Fibroblast of skin of right quadriceps (primary cell): ENCODE measurements at places on chromosomes 3 and 15.

DNA sequence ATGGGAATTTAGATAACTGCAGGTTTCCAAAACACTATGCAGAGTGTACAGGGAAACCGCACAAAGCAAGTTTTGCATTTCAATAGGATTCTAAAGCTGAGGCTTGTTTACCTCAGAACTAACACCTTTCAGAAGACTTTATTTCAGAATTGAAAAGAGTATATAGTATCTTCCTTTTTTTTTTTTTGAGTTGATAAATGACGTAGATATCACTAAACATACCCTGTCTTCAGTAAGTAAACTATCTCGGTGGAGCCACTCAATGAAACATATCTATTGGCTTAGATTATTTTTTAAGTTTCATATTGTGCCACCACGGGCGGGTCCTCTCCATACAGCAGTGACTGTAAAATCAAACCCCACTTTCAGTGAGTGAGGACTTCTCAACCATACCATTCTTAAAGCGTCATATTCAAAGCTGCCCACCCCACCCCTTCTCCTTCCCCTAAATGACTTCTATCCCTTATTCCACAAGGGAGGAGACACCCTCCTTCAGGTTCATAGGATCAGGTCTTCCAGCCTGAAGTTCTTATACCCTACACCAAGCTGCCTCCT, 2.0 kb upstream of the TBL1XR1 start:
- DNase-seq: no peak

DNA sequence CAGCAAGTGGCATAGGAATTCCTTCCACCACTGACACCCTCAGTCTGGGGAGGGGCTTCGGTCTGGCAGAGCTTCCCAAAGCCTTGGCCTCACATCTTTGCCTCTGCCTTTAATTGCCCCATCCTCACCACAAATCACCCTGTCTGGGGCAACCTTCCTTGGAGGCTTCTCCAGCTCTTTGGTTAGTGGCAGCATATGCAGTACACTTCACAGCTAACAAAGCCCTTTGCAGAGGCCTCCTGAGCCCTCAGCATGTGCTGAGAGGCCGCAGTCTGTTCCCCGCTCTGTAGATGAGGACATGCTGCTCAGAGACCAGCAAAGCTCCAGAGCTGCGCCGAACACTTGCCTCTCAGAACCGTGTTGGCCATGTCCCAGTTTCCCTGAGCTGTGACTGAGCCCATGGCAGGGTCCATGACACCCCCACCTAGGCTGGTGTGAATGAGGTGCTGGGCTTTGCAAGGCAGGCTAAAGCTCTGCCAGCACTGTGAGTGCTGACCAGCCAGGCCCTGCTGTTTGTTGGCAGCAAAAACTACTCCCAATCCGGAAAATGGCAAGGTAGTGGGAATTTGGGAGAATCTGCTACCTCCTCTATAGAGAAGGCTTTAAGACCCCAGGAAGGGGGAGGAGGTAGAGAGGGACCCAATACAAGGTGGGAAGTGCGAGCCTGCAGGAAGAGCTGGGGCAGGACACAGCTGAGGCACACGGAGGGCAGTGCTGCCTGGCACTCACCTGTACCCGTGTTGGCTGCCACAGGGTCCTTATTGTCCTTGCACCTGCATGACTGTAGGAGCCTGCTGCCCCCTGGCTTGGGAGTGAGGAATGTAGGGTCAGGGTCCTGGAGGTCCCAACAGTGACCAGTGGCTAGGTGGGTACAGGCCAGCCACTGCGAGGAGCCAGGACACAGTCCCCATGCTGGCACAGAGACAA, 8.4 kb upstream of the KLF15 start:
- DNase-seq: no peak

GRCh38 chr3:132445817-132446216, 28.5 kb downstream of the DNAJC13 start:
- peak; percentile 47 for DNase-seq

- DNase-seq: no peak
Measured at GRCh38 chr3:4166540-4166939, 136.6 kb upstream of the SETMAR start.

DNA sequence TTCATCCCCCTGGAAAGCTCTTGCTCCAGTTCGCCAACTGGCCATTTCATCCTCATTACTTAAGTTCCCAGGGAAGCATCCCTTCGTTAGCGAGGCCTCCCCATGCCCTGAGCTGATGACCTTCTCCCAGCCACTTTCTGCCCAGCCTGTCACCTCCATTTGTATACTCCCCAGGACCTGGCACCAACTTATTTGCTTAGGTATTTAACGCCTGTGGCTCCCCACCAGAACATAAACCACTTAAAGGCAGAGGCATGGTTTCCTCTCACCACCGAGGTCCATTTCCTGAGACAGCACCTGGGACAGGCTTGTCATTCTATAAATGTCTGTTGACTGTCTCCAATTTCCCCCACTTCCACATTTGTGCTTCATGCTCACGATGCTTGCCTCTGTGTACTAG, 189.0 kb downstream of the ZNF621 start:
- DNase-seq: no peak

DNA sequence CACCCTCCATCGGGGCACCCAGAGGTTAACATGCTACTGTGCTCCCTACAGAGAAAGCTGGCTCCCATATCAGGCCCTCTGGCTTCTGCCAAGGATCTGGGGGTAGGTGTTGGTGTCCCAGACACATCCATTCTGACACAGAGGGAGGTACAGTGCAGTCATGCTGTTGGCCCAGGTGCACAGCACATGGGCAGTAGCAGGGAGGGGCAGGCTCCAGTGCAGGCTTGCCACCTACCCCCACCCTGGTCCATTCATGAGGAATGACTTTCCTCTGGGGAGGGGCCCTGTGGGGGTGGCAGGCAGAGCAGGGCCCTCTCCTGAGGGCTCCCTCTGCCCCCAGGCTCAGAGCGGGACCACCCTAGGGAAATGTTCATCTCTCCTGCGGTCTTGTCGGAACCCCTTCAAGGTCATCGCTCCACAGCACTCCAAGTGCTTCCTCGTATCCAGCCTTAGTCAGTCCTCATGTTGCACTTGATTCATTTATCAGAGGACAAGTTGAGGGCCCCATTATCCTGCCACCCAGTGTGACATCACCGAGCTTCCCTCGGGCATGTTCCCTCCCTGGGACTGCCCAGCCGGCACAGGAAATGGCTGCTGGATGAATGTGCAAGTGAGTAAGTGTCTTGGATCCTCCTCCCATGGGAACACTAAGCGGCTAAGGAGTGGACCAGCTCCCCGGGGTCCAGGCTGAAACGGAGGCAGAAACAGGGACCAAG, 10.0 kb downstream of the DUSP7 start:
- peak; percentile 98 for DNase-seq

GRCh38 chr15:67096546-67097294, 31.3 kb downstream of the SMAD3 start:
- DNase-seq: no peak

DNA sequence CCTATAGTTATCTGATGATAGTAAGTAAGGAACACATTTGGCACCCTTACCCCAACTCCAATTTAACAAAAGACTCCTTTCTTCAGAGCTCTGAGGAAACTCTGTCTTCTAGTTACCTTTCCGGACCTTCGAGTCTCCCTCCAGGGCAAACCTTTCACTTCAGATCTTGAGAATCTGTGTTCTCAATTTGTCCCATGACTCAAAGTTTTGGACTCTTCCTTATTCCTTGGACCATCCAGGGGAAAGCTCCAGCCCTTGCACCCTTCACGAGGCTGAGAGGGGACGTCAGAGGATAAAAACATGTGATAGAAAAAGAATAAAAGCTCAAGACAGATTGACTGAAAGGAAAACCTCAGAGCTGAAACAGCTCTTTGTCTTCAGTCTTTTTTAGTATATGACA, 76.9 kb downstream of the CTNNB1 start:
- DNase-seq: no peak

DNA sequence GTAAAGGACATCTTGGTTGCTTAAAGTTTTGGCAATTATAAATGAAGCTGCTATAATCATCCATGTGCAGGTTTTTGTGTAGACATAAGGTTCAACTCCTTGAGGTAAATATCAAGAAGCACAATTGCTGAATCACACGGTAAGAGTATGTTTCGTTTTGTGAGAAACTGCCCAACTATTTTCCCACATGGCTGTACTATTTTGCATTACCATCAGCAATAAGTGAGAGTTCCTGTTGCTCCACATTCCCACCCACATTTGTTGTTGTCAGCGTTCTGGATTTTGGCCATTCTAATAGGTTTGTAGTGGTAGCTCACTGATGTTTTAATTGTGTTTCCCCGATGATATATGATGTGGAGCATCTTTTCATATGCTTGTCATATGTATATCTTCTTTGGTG, 118.5 kb upstream of the KCNMB2 start:
- no peak for DNase-seq

DNA sequence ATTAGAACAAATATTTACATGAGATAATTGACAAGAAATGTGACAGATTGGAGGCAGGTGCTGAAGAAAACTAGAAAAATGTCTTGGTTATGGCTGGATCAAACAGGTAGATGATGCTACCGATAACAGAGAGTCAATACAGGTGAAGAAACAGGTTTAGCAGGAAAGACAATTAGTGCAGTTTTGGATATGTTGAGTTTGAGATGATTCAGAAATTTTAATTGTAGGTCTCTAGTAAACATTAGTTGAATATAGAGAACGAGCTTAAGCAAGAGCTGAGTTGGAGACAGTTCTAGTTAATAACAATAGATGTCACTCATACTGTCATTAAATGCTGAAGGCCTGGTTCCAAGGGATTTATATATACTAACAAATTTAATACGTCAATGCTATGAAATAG, 524.4 kb downstream of the NSUN3 start:
- DNase-seq: no peak

- DNase-seq: peak; percentile 75
Measured at GRCh38 chr15:74790080-74790916, 8.4 kb downstream of the CSK start.

GRCh38 chr3:83873550-83873949, 1085.2 kb upstream of the CADM2 start:
- DNase-seq: no peak

- DNase-seq: no peak
Measured at GRCh38 chr15:91627473-91628278, 225.8 kb upstream of the SLCO3A1 start.

DNA sequence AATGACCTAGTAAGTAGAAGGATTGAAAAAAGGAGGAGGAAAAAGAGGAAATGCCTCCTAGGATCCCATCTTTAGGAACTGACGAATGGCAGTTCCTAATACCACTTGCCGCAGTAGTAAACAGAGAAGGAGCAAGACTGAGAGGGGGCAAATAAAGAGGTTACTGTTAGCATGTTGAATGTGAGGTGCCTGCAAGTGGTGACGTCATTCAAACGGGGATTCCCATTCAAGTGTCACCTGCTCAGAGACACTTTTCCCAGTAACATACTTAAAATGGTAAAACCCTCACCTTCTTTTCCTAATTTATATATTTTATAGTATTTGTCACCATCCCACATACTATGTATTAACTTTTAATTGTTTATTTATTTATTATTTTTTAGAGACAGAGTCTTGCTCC, 178.9 kb downstream of the IL5RA start:
- DNase-seq: no peak

- DNase-seq: no peak
Measured at GRCh38 chr15:81293728-81294515, 30.0 kb downstream of the STARD5 start.
